ENCODE measurements at places on chromosomes 6 and 20.

DNA sequence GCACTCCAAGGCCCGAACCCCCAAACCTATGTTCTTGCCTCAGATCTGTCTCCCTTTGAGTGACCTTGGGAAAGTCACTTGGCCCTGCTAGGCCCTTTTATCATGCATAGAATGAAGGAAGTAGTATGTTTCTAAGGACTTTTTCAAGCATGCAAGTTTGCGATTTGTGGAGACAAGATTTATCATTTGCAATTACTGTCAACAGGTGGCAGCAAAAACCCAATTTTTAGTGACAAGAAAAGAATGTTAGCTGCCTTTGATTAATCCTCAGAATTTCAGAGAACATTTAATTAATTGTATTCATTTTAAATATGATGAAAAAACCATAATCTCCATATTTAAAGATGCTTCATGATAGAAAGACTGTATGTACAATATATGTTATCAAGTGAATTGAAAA lies 28.3 kb upstream of the PREP start:
- DNase-seq: no peak

DNA sequence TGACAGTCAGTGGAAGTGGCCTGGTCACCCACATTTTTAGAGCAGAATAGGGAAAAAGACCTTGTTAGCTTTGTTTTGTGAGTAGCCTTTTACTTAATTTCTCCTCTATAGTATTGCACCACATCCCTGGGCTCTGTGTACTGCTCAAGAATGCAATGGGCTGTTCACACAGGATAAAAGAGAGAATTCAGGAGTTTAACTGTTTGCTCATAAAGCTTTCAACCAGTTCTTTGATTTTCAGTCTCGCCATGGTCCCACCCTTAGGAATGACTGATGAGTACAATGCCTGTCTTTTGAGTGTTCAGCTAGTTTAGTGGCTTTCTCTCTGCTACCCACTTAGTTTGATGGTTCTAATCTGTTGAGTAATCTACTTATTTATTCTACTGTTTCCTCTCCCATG lies 129.7 kb downstream of the PLG start:
- DNase-seq: no peak

DNA sequence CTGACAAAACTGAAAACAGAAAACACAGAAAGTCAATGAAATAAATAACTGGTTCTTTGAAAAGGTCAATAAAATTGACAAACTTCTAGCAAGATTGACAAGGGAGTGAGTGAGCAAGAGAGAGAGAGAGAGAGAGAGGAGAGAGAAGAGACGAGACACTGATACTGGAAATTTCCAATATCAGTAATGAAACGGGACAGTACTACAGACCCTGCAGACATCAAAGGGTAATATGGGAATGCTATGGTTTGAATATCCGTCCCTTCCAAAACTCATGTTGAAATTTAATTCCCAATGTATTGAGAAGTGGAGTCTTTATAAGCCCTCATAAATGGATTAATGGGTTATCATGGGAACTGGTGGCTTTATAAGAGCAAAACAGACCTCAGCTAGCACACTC lies 3.8 kb downstream of the TTI1 start:
- no peak for DNase-seq

- peak; percentile 48 for DNase-seq
Observed at GRCh38 chr20:19628570-19629134, 129.4 kb upstream of the RIN2 start.

DNA sequence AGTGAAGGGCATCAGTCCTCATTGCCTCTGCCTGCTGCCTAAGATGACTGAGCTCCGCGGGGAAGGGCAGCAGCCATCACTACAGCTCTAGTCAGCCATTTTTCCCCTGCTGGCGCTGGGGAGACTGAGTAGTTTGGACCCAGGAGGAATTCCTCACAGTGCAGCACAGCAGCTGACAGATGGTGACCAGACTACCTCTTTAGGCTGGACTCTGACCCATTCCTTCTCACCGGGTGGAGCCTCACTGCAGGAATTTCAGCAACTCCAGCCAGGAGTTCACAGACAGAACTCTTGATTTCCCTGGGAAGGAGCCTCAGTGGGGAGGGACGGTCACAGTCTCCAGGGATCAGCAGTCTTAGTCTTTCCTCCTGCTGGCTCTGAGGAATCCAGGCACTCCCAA lies 492.0 kb upstream of the MMS22L start:
- DNase-seq: no peak

- DNase-seq: no peak
Observed at GRCh38 chr6:150200428-150201100, 57.7 kb downstream of the PPP1R14C start.

GRCh38 chr6:7728855-7729590 lies 3.1 kb downstream of the BMP6 start:
- no peak for DNase-seq

GRCh38 chr6:154500769-154501577 lies 9.5 kb downstream of the CNKSR3 start:
- DNase-seq: no peak

DNA sequence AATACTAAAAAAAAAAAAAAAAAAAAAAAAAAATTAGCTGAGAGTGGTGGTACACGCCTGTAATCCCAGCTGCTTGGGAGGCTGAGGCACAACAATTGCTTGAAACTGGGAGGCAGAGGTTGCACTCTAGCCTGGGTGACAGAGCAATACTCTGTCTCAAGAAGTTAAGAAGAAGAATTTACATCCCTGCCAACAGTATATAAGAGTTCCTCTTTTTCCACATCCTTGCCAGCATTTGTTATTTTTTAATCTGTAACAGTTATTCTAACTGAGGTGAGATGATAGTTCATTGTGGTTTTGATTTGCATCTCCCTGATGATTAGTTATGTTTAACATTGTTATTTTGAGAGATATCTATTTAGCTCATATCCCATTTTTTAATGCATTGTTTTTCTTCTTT lies 20.3 kb upstream of the DYNLRB1 start:
- no peak for DNase-seq

GRCh38 chr6:15131651-15132061 lies 114.2 kb upstream of the JARID2 start:
- peak; percentile 32 for DNase-seq

- no peak for DNase-seq
Observed at GRCh38 chr6:125287718-125288117, 14.0 kb downstream of the HDDC2 start.

DNA sequence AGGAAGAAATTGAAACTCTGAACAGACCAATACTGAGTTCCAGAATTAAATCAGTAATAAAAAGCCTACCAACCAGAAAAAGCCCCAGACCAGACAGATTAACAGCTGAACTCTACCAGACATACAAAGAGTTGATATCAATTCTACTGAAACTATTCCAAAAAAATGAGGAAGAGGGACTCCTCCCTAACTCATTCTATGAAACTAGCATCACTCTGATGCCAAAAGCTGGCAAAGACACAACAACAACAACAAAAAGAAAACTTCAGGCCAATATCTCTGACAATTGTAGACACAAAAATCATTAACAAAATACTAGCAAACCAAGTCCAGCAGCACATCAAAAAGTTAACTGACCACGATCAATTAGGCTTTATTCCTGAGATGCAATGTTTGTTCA lies 246.0 kb upstream of the RUNX2 start:
- no peak for DNase-seq

- no peak for DNase-seq
Observed at GRCh38 chr6:121630716-121631115, 195.3 kb downstream of the GJA1 start.

- DNase-seq: no peak
Observed at GRCh38 chr6:53930330-53930729, 135.5 kb downstream of the LRRC1 start.

GRCh38 chr6:34237722-34238584 lies 1.3 kb downstream of the HMGA1 start:
- DNase-seq: no peak

DNA sequence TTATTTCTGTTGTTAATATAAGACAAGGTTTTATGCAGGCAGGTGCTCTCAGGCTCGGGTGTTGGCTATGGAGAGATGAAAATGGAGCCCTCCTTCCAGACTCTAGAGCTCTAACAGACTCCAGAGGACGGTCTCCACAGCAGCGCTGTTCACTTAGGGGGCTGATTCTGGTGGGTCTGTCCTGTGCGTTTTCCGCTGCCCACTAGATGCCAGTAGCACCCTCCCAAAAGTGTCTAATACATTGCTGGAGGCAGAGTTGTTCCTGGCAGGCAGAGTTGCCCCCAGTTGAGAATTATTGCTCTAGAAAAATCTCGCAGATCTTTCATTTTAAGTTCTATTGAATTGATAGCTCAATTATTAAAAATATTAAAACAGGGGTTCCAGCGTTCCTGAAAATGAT lies 109.9 kb downstream of the MAP3K4 start:
- no peak for DNase-seq

DNA sequence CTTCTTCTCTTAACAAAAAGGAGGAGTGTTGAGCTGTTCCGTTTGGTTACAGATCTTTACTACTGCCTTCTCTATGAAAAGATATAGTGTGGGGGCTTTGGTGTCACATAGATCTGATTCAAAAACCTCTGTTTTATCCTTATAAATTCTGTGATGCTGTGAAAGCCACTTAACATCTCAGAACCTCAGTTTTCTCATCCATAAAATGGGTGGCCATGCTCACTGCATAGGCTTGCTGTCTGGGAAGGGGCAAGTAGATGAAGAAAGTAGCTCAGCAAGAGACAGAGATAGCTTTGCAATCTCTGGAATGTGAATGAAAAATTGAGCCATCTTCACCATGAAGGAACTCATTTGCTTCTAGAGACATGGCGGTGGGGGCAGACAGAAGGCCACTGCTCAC lies 31.6 kb upstream of the RNF24 start:
- no peak for DNase-seq

DNA sequence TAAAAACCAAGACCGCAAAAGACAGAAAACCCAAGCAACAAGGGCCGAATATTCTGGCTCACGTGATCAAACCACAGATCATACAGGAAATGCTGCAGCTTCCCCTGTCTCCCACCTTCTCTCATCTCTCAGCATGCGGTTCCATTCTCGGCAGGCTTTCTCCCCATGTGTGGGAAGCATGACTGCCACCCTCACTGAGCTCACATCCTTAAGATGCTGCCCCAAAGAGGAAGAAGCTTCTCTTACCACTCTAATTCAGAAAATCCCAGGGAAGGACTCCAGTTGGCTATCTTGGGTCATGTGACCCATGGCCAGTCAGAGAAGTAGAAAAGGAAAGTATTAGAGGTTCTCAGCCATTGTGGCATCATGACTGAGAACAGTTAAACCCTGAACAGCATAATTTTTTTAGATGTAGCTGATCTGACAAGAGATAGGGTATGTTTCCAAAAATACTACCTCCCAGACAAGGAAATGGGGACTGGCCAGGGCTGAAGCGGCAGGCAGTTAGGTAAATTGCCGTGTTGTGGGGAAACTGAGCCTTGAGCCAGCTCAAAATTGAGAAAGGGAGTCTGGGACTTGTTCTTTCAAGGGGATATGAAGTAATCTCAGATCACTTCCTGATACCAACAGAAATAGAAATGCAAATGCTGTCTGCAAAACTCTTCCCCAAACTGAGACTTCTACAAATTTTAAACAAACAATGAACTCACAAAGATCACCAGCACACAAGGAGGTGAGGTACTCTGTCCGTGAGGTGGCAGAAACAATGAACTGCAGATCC lies 37.1 kb upstream of the GRM4 start:
- DNase-seq: no peak

DNA sequence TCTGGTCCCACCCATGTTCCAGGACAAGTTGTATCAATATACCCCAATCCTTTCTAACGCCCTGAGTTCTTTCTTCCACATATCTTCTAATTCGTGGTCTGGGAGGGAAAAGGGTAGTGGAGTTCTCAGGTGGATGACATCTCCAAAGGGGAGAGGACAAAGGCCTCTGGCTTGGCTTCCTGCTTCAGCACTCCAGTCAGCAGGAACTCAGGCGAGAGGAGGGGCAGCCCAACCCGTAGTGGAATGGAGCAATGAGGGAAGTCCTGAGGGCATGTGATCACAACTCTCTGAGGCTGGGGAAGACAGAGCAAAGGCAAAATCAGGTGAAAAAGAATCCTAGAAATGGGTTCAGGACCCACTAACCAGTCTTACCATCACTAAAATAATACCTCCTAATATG lies 9.6 kb upstream of the NRM start:
- no peak for DNase-seq

DNA sequence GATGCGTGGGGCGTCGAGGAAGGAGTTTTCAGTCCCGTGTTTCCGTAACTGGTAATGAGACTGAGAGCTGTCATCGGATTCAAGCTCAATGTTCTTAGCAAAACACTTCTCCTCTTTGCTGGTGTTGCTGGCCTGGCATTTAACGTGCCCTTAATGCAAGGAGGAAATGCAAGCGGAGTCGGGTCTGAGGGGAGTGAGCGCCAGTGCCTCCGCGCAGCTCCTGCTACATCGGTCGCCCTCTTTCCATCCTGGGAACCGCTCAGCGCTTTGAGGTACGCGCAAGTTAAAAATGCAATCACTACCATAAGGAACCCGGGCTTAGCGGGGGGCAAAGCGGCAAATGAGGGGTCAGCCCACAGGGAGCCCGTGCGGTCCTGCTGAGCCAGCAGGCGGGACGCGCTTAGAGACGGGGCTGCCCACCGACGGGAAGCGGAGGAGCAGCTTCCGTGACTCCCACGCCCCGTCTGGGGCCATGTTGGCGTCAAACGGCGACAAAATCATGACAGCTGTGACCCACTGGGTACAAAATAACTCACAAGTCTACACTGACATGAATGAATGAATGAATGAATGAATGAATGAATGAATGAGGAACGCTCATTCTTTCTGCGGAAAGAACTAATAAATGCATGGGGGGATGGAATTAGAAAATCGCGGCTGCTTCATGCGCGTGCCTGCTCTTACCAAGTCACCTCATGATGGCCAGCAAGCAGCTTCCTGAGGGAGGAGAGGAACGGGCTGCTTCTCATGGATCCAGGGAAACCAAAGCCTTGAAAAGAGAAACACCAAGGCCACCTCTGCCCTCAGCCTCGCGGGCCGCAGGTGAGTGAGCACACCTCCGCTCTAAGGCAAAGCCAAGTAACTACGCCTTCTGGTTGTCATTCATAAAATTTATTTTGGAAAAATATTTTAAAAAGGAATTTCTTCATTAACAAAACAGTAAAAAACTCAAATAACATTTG lies 9.3 kb downstream of the DLL1 start:
- no peak for DNase-seq

- peak; percentile 35 for DNase-seq
Observed at GRCh38 chr20:10314198-10314597, 95.6 kb downstream of the SNAP25 start.

DNA sequence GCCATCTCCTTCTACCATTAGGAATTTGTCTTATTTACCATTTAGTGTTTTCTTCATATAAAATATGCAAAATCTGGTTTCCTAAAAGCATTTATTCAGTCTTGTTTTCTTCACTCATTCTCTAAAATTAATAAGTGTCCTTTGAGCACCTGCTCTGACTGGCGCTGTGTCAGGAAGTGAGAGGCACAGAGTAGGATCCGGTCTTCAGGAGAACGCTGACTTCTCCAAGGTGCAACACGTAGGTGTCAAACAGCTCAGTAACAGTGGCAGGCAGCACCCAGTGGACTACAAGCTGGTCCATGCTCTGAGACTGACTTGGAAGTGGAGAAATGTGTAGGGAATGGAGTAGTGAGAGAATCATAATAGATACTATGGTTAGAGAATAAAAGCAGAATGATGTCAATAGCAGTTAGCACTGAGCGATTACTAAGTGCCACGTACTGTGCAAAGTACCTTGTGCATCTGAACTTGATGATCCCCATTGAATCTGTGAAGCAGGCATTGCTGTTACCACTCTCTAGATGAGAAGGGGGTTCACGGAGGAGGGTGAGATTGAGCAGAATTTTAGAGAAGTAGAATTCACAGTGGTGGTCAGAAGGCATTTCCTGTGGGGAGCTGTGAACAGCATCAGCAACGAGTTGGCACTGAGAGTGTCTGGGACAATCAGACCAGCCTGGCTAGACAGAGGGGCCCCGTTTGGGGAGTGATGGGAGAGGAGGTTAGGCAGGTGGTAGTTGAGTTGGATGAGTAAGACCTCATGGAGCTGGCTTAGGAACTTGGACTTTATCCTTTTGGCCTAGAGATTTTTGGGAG lies 569.8 kb downstream of the QKI start:
- no peak for DNase-seq

All from fibroblast of skin of left quadriceps (primary cell).